ENCODE measurements at places on chromosomes 13 and 19. TPM values are rescaled to one million over a fixed set of nuclear protein-coding genes. Genes with fewer than 3 reads are reported as not detected.

The SPRED3 gene
- 2.3 TPM for total RNA-seq

The LPAR6 gene
- total RNA-seq: 1.0 TPM

The IL12RB1 gene
- not detected for total RNA-seq

The TYK2 gene
- total RNA-seq: 27.3 TPM

The SRRM5 gene
- 0.93 TPM for total RNA-seq
